Hematopoietic multipotent progenitor cell (in vitro differentiated cells): ENCODE measurements at places on chromosomes 5 and 9.
A peak's percentile ranks its signal among the peaks of the same experiment; 100 is the strongest.

DNA sequence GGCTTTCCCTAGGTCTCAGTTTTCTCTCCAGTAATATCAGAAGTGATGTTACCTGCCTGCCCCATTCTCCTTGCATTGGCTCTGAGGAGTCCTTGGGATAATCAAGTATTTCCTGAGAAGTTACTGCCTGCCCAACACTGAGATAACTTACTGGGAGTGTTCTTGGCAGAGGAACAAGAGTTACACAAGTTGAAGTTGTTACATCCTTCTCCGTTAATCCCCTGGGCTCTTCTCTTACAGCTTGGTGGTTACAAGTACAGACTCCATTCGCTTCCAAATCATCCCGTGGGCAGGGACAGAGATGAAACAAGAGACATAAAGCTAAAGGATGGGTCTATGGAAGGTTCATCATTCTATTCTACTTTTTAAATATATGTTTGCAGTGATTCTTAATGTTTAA lies 74.1 kb upstream of the SAP30L start:
- no peak for DNase-seq

DNA sequence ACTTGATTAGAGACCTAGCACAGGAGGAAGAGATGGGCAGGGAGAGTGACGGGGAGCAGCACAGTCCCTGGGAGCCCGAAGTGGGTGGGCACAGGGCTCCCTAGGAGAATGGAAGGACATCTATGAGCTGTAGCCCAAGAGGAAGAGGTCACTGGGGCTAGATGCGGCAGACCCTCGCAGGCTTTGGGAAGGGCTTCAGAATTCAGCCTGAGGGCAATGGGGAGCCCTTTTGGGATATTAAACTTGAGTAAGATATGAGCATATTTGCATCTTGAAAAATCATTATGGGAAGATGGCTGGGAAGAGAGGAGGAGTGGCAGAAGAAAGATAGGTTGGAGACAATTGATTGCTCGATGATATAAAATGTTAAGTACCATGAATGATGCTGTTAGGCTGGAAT lies 48.9 kb upstream of the IL17B start:
- no peak for DNase-seq

- DNase-seq: no peak
Observed at GRCh38 chr5:141762790-141763368, 80.8 kb upstream of the ARAP3 start.

DNA sequence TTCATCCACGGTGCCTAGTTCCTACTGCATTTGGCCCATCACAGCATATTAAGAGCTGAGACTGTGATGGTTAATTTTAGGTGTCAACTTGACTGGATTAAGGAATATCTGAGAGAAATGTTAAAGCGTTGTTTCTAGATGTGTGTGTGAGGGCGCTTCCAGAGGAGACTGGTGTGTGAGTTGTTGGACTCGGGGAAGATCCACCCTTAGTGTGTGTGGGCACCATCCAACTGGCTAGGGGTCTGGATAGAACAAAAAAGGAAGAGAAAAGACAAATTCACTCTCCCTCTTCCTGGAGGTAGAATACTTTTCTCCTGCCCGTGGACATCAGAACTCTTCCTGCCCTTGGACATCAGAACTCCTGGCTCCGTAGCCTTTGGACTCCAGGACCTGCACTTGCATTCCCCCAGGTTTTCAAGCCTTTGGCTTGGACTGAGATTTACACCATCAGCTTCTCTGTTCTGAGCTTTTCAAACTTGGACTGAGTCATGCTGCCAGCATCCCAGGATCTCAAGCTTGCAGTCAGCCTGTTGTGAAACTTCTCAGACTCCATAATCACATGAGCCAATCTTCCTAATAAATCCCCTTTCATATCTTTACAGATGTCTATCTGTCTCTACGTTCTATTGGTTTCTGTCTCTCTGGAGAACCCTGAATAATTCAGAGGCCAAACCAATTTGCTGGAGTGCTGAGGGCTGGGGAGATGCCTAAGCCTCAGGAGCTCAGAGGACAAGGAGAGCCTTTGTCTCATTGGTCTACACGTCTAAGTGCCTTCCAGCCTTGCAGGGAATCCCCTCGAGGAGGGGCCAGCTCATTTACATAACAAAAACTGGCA lies 164.5 kb downstream of the DCP2 start:
- no peak for DNase-seq

- DNase-seq: no peak
Observed at GRCh38 chr5:68467794-68468193, 252.2 kb downstream of the PIK3R1 start.

- DNase-seq: no peak
Observed at GRCh38 chr5:115977988-115978387, 15.7 kb downstream of the LVRN start.

- DNase-seq: no peak
Observed at GRCh38 chr9:102113191-102113590, 374.7 kb upstream of the GRIN3A start.

GRCh38 chr5:59152701-59153245 lies 569.9 kb downstream of the RAB3C start:
- no peak for DNase-seq

DNA sequence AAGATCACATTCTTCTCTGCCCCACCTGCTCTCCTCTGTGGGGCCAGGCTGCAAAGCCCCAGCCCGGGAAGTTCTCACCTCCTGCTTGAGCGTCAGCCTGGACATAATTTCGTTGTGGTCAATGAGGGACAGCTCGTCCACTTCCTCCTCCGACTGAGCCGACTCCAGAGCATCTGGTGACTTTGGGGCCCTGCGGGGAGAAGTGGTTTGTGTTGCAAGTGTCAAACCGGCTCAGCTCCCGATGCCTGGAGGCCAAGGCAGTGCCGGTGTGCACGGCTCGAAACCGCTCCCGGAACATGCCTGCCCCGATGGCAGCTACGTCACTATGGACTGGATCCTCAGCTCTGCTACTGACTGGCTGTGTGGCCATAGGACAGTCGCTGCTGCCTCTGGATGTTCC lies 52.8 kb downstream of the PRRT1B start:
- peak; percentile 42 for DNase-seq

GRCh38 chr9:112784020-112784785 lies 33.6 kb downstream of the SNX30 start:
- DNase-seq: no peak

- DNase-seq: no peak
Observed at GRCh38 chr9:73038613-73039012, 85.8 kb upstream of the ALDH1A1 start.

DNA sequence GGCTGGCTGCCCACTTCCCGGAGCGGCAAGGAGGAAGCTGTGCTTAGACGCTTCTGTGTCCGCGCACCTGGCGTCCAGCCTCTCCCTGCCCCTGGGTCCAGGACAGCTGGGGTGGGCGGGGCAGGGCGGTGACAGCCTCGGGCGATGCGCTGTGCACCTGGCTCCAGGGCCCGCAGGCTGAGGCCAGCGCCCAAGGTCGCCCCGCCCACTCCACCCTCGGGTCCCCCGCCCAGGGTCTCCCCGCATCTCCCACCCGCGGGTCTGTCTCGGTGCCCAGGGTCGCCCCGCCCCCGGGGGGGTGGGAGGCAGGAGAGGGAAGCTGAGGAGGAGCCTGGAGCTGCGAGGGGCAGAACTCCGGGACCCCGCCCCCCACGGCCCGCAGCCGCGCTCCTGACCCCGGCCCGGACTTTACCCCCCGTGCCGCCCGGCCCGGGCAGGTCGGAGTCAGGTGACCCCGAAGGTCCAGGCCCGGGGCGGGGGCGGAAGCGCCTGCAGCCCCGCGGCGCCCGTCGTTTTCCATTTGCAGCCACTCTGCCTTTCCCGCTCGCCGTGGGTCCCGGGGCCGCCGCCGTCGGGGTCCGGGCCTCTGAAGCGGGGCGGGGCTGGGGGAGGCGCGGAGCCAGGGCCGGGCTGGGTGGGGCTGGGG lies at the start of gene ENTPD8:
ENTPD8 (minus strand) TSS at position 69 of the 646 bp plus-strand sequence. CDS start 3,072 bp downstream, outside the sequence.
- no peak for DNase-seq

DNA sequence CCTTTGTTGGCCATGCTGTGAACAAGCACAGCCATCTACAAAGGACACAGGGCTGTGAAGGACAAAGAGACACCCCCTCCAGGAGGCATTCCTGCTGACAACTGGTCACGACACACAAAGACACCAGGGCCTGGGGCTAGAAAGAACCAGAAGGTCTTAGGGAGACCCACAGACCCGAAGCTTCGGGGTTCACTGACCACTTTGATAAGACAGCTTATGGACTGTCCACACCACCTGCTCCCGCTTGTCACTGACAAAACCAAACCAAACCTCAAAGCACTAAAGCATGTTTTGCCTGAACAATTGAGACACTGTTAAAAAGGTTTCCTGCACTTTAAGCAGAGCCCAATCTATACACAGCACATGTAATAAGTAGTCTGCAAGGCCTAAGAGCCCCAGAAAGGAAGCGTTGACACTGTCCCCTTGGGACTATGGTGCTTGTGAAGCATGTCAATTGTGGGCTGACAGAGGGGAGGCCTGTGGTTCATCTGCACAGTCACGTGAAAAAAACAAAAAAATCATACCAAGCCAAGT lies 185.0 kb downstream of the GAPVD1 start:
- no peak for DNase-seq
